IPS DF 6.9 (cell line): ENCODE measurements at places on chromosomes 12 and 14.

DNA sequence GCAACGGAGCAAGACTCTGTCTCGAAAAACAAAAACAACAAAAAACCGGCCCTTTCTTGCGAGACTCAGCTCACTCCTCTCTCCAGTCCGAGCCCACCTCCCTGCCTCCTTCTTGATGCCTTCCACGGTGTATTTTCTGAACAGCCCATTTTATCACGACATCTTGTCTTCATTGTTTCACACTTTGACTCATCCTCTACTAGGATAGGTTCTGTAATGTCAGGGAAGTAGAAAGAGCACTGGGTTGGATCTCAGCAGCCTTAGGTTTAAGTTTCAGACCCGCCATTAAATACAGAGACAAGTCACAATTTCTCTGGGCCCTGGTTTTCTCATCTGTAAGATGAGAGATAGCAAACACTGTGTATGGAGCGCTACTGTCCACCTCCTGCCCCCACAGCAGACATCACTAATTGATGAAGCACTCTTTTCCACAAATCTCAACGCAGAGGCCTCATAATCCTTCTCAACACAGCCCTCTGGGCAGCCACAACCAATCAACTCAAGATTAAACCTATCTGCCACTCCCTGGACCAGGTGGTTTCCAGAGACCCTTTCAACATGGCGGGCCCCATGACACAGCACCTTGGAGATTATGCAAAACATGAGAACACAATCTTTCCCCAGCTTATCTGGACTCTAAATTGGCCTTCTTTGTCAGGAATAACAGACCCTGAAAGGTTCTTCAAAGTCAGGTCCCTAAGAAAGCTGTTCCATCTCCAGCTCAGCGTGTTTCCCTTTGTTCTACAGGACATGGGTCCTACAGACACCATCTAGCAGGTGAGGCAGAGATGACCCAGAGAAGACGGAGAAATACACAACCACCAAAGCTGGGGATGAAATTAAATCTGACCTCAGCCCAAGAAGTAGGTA, 35.6 kb downstream of the CCDC88C start:
- DNase-seq = no peak

- DNase-seq = no peak
Observed at GRCh38 chr14:97388408-97388807, 591.2 kb downstream of the VRK1 start.

DNA sequence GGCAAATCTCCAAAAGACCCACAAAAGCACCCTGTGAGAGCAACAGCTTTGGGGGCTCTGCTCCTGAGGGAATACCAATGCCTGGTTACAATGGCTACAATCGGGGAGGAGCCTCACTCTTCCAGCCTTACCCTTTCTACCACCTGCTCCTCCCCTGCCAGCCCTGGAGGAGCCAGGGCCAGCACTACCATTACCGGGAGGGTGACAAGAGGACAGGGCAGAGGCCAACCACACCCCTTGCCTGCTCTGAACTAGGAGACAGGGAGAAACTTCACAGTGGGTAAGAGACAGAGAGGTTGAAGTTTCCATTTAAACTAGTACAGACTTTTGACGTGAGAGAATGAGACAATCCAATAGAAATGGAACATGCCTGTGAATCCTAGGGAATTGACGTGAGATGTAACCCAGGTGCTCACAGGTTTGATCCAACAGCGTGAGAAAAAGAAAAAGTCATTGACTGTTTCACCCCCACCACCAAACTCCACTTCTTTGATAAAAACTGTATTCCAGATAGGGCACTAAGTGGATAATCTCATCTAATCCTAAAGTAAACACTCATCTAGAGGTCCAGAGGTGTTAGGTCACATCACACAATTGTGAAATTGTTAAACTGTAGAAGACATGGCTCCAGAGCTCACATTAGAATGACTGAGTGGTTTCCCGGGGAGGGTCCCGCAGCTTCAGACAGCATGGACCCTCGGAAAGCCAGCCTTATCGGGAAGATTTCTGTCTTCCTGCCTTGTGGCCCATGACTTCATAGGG, 8.4 kb upstream of the TC2N start:
- DNase-seq = no peak

DNA sequence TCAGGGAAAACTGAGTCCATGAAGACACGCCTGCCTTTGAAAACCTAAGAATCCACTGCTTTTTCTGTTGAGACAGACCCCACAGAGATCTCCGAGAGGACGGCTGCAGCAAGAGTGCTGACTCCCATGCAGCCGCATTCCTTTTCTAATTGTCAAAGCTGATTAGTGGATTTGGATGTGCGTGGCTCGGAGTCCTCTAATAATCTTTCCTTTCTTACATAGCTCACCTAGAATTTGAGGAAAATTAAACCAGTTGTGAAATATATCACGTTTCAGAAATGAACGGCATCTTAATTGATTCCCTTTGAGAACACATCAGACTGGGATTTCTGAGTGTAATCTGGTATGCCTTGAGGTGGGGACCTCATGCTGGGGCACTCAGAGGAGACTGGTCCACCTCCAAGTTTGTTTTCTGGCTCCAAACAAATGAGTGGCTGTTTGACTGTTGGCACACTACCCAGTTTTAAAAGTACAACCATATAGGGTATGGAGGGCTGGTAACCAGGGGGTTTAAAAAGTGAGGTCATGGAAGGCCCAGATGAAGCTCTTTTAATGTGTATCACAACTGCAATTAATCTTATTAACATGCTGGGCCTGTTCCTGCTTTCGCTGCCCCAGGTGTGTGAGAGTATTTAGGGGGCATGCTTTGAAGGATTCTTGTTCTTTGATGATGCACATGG, 63.3 kb downstream of the RASSF3 start:
- no peak for DNase-seq

GRCh38 chr14:68235011-68235410, 415.4 kb downstream of the RAD51B start:
- no peak for DNase-seq

- no peak for DNase-seq
Observed at GRCh38 chr12:109718390-109718789, 4.8 kb downstream of the FAM222A start.

GRCh38 chr14:54202288-54202687, 194.5 kb upstream of the CDKN3 start:
- DNase-seq = no peak

GRCh38 chr12:68397566-68398158, 65.5 kb upstream of the MDM1 start:
- DNase-seq = no peak

DNA sequence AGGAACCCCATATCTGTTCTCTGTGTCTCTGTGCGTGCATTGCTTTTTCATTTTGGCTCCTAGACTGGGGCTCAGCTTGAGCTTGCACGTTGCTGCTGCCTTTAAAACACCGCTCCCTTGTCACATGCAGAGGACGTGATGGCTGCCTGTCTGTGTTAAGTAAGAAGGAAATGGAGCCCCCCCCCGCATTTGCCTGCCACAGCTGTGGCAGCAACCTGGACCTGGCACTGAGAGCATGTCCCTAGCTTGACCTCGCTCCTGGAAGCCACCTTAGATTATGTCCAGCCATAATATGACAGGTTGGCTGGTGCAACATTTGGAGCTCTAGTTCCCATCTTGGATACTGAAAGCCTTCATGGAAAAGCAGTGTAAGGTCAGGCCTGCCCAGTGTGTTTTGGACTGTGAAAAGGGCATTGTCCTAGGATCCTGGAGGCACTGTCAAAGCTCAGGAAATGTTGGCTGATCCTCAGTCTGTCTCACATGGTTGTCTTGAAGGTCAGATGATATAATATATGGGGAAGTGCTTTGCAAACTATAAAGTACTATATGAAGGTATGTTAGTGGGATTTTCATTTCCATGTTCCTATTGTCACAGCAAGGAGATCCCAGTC, 73.8 kb downstream of the PRKCH start:
- DNase-seq = no peak
